CD4-positive, alpha-beta T cell (primary cell): ENCODE measurements at places on chromosomes 2 and 18. TPM values are rescaled to one million over a fixed set of nuclear protein-coding genes. Genes with fewer than 3 reads are reported as not detected.

DNA sequence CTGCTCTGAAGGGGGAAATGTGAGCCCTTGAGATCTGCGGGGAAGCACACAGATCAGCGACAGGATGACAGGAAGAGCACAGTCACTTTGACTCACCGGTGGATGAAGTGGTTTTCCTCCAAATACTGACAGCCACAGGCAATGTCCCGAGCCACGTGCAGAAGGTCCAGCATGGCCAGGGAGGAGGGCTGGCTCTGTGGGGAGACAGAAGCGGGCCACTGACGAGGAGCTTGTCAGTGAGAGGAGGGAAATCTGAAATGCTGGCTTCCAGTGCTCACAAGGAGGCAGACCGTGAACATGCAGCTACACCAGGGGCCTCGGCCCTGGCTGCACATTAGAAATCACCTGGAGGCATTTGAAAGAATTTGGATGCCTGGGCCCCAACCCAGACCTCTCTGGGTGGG is 98.7 kb downstream of the CLIP4 start:
- DNase-seq = no peak

TMEM200C gene
- total RNA-seq = not detected

- DNase-seq = no peak
Measured at GRCh38 chr2:179340678-179341077, 76.0 kb upstream of the SESTD1 start.

CNDP1 gene
- 0.39 TPM for total RNA-seq

DNA sequence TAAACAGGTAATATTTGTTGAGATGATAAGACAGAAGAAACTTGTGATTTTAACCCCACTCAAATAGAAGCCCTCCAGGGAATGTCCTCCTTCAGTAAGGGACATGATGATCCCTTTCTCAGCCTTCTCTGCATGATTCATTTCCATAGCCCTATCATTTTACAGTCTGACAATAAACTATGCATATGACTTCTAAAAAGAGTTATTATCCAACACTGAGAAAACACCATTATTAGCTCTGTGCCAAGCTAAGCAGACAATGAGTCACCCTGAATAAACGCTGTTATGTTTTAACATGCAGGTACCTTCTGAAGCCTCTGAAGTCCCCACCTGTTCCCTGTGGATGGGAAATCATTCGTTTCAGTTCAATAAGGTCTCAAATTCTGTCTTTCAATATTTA is 54.7 kb downstream of the DTNB start:
- DNase-seq = no peak

DNA sequence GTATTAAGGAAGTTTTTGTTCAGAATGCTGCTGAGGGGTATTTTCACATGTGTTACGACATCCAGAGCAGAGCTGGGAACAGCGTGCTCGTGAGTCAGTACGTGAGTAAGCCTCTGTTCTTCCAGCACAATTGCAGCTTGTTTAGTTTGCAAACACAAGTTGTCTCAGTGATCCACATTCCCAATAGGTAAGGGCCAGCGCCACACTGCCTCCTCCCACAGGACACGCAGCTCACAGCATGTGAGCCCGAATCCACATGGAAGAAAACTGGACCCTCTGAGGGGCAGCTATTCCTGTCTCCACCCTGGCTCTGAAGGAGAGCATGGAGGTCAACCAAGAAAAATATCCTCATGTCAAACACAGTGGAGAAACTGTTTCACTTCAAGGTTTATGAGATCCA is 173.9 kb upstream of the PID1 start:
- DNase-seq = no peak

GRCh38 chr2:206718296-206718695 is at the start of gene DYTN:
DYTN (minus strand) TSS chr2:206718396; CDS start chr2:206718279, 117 bp downstream.
- DNase-seq = no peak

DNA sequence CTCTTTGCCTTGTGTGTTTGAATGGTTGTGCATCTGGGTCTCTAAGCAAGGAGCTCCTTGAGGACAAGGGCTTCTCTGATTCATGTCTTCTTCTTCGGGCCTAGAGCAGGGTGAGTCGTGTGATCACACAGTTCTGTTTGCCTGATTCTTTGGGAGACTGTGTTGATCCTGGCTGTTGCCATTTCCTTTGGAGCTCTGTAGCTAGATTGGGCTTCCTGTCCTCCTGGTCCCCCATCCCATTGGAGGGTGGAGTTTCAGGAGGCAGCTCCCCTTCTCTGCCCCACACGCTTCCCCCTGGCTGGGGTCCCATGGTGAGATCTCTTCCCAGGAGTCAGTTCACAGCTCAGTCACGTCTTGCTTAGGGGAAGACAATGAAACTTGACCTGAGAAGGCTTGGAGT is 92.8 kb downstream of the TRIB2 start:
- DNase-seq = no peak

GRCh38 chr2:218168635-218169462 is 2.1 kb upstream of the CXCR1 start:
- DNase-seq = peak; percentile 66
